ENCODE measurements at places on chromosomes 4 and X.

- DNase-seq: no peak
These were observed 228.8 kb downstream of the SHROOM3 start for GRCh38 chr4:76663824-76664223.

DNA sequence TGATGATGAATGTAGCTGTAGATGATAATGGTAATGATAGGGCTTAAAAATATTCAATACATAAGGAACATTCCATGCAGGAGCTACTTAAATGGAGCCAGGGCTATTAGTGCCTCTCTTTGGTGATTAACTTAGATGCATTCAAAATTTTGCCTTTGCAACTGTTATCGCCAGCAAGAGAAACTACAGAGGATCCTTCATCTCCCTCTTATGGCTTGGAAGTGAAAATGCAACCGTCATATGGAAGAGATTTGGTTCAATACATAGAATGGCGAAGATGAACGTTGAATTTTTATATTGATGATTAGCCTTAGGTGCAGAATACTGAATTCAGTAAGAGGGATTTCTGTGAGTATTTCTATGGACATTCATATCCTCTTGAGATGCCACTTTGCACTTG, 134.5 kb upstream of the NLGN4X start:
- DNase-seq: no peak

- DNase-seq: no peak
These were observed 408.0 kb upstream of the SPOCK3 start for GRCh38 chr4:167642250-167642649.

GRCh38 chr4:109294006-109294405, 8.5 kb downstream of the COL25A1 start:
- peak; percentile 68 for DNase-seq

GRCh38 chr4:1416051-1416947, 10.1 kb upstream of the NKX1-1 start:
- no peak for DNase-seq

GRCh38 chr4:71266090-71266794, 72.6 kb upstream of the SLC4A4 start:
- peak; percentile 71 for DNase-seq

GRCh38 chr4:143360838-143361625, 24.4 kb downstream of the GAB1 start:
- DNase-seq: no peak

- DNase-seq: no peak
These were observed 4.5 kb downstream of the PRRG1 start for GRCh38 chrX:37353646-37354045.

DNA sequence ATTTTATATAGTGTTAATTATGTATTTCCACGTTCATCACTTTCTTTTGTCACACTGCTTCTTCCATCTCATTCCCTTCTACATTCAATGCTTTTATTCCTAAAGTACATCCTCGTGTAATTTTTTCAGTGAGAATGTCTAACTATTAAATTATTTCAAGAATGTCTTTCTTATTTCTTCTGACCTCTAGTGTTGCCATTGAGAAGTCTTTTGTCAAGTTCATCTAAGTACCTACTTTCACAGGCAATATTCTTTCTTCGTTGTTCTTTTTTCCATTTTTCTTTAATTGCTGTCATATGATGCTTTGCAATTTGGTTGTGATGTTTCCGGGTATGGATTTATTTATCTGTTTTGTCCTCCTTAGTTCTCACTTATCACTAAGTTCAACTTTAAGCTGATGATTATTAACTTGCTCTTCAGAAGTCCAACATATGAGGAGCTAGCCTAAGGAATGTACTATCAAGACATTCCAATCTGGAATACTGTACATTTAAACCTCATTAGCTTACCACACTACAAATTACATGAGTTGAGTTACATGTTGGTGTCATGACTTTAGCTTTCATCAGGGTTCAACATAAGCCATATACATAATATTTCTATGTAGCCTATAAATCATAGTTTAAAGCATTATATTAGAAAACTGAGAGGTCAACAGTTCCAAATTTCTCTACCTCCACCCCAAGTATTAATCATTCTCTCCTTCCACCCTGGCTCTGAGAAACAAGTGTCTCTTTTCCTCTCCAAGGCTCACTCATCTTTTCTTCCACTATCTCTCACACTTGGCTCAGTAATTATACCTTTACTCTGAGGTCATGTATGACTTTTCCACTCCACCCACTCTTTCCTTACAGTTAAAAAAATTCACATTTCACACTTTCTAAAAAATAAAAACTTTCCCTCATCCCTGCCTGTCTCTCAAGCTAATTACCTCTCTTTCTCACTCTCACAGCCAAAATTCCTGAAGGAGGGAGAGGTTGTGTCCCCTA, 81.5 kb downstream of the COX18 start:
- DNase-seq: no peak

- DNase-seq: no peak
These were observed 475.2 kb downstream of the RPA4 start for GRCh38 chrX:97358941-97359340.

- no peak for DNase-seq
These were observed 248.9 kb downstream of the SCFD2 start for GRCh38 chr4:53116954-53117353.

DNA sequence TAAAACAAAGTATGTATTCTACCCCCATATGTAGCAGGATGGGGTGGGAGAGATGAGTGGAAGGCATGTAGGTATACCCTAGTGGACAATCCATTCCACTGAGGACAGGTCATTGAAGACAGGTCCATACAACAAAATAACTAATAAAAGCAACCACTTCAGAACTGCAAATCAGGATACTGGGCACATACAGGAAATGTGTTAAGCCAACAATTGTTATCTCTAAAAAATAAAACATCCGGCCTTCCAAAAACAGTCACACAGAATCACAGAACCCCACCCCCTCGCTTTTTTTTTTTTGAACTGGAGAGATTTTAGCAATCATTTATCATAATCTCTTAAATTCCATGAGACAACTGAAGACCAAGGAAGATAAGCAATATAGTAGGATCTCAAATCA, 112.9 kb downstream of the FRYL start:
- no peak for DNase-seq

DNA sequence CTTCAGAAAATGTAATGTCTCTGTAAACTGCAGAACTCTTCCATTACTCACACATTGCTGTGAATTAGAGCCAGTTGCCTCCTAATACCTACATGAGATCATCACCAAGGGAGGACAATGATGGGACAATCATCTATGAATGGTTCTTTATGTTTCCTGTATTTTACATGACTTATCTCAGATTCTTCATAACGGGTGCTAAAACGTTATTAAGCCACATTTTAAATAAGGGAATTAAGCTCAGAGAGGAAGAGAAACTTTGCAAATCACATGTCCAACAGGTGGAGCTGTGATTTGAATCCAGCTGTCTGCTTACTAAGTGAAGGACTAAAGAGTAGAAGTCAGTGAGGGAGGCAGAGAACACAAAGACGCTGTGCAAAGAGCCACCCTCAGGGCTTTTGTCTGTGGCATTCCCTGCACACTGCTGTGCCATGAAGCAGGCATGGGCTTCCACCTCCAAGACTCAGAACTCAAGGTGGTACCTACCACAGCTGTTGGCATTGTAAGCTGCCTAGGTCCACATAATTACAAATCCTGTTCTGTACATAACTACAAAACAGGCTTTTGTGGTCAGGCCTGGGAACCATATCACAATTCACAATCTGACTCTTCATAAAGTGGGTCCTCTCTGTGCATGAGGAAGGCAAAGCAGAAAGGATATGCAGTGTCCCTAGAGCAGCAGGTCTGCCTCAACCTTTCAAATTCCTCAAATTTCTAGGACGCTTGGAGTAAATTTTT, 12.8 kb downstream of the TBC1D9 start:
- peak; percentile 69 for DNase-seq

- DNase-seq: no peak
These were observed 131.4 kb upstream of the ADGRL3 start for GRCh38 chr4:61068745-61069144.

DNA sequence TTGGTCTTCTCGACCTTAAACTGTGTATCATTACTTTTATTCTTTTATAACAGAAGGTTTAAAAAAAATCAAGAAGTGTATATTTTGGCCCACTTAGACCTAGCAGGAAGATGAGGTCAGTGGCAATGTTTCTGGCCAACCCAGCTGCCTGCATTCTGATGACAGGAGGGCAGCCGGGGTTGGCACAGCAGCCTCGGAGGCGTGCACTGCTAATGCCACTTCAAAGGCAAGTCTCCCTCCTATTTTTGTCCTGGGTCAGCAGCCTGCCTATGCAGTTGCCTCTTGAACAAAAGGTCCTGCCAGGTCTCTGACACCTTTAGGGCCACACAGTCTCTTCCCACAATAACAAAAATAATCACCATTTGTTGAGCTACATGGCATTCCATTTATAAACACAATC, 89.4 kb upstream of the MYOZ2 start:
- DNase-seq: no peak

DNA sequence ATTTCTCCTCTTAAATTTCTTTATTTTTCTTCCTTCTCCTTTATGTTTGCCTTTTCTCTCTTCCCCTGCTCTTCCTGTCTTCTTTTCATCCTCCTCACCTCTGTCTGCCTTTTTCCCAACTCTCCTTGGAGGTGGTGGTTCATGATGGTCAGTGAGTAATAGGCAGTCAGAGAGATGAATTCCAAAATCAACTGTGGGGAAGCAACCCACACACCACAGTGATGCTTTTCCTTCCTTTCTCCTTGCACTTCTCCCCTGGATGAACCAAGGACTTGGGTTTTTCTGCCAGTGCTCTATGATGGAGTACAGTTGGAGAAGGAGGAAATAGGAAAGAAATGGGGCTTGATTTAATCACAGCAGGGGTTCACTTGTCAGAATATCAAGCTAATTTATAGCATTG, 153.8 kb downstream of the DCK start:
- DNase-seq: no peak

- DNase-seq: peak; percentile 21
These were observed 55.7 kb downstream of the METTL14 start for GRCh38 chr4:118740869-118741268.
